ENCODE measurements at places on chromosomes 6 and 20.

- DNase-seq = no peak
These were observed 117.0 kb upstream of the UST start for GRCh38 chr6:148629592-148630465.

DNA sequence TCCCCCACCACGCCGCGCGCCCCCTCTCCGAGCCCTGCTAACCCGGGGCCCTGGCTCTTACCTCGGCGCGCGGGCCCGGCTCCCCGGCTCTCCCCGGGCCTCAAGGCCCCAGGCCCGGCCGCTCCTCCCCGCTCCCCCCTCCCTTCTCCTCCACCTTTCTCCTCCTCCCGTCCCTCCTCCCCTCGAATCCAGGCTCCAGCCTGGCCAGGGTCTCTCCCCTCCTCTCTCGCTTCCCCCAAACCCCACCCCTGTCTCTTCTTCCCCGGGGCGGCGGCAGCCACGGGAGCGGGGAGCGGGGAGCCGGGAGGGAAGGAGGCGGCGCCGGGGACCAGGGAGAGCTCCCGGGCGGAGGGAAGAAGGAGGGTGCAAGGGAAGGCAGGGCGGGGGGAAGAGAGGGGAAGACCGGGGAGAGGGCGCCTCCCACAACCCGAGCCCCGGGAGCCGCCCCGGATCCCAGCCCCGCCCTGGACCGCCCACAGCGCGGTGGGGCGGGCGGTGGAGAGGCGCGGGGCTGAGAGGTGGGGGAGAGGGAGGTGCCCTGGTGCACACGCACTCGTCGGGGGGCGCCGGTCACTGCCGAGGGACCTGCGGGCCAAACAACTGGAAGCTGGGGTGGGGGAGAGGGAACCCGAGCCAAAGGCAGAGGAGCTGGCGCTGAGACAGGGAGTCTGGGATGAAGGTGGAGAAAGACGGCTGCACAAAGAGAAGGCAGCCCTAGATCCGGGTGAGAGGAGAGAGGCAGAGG lies at the start of gene GABBR1:
GABBR1 (minus strand) TSS at position 395 of the 745 bp plus-strand sequence. CDS start 798 bp downstream, outside the sequence.
- peak; percentile 89 for DNase-seq

DNA sequence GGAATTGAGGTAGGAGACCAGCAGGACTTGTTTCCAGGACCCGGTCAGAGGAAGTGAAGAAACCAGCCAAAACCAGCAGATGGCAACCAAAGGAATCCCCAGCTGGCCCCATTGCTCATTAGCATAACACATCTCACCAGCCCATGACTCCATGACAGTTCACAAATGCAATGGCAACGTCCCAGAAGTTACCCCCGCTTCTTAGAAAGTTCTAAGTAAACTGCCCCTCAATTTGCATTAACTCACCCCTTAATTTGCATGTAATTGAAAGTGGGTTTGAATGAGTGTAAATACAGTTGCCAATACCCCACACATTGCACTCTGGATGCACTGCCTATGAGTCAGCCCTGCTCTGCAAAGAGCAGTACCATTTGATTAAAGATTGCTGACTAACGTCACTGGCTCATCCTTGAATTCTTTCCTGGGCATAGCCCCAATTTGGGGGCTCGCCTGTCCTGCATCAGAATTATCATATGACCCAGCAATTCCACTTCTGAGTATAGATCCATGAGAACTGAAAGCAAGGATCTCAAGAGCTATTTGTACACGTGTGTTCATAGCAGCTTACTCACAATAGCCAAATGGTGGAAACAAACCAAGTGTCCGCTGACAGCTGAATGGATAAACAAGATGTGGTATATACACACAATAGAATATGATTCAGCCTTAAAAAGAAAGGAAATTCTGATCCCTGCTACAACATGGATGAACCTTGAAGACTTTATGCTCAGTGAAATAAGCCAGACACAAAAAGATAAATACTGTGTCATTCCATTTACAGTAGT lies 36.4 kb downstream of the MYLK4 start:
- DNase-seq = no peak

GRCh38 chr20:17499041-17499440 lies 32.1 kb downstream of the BFSP1 start:
- DNase-seq = no peak

GRCh38 chr20:50721881-50722281 lies 9.5 kb upstream of the PARD6B start:
- no peak for DNase-seq

GRCh38 chr6:101730954-101731353 lies 337.4 kb downstream of the GRIK2 start:
- no peak for DNase-seq

DNA sequence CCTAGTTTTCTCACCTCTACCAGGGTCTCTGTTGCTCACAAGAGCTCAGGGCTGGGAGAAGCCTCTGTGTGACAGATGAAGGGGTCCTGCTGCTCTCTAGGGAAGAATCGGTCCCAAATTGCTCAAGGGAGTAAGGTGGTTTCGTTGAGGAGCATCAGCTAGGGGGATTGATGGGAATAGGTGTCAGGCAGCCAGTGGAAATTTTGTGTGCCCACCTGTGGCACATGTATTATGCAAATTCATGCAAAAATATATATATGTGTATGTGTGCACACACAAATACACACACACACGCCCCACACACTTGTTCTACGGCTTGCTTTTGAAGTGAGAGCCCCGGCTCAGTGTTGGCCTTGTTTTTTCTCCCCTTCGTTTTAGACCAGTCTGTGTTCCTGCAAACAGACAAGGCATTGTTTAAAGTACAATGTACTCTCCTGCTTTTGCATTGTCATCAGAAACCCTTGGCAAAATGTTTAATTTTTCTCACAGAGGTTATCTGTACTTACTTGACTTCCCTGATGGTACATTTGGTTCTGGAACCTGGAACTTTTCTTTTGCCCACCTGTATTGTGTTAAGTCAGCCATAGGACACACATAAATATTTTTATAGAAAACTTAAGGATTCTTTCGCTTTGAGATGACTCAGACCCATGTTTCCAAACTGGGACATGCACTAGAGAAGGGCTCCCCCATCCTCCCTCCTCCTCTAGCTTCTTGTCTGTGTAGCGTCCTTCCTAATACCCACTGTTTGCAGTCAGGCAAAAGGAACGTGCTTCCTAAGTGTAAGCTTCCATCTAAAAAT lies 26.7 kb downstream of the FOXO3 start:
- no peak for DNase-seq

DNA sequence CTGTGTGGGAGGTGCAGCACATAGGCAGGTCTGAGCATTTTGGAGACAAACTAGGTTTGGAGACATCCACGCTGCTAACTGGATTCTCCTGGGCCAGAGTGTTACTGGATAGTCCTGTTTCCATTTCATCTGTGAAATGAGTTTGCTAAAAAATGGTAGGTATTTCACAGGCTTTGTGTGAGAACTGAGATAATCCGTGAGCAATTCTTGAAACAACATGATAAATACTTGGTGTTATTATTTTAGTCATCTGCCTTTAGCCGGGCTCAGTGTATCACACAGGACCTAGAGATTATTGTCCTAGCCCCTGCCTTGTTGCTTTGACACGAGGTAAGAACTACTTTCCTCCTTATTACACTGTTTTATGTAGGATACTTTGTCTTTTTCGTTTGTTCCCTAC lies 63.0 kb downstream of the PRR18 start:
- no peak for DNase-seq

GRCh38 chr20:59661153-59661552 lies 56.8 kb downstream of the PHACTR3 start:
- no peak for DNase-seq

Data from BE2C (cell line).